ENCODE measurements at places on chromosomes 7 and 10. TPM values are rescaled to one million over a fixed set of nuclear protein-coding genes. Genes with fewer than 3 reads are reported as not detected.

The PIK3AP1 gene
- 23.6 TPM for total RNA-seq

- no peak for DNase-seq
- no peak overlapping the region for H3K27ac ChIP-seq
- no peak overlapping the region for H3K4me3 ChIP-seq
- peaks cover 43% of the 10 kb centered on the region for H3K36me3 ChIP-seq
- no peaks in the 10 kb centered on the region for H3K27me3 ChIP-seq
- H3K4me1 ChIP-seq = no peaks in the 10 kb centered on the region
These were observed 102.6 kb downstream of the DLG5 start for GRCh38 chr10:77823811-77824542.

The PRKCQ gene
- total RNA-seq = 0.42 TPM

The RSPH10B2 gene
- not detected for total RNA-seq

GRCh38 chr7:77696643-77697534 lies 630 bp downstream of the RSBN1L start:
- peak overlapping the region; percentile 86 for H3K4me3 ChIP-seq
- H3K36me3 ChIP-seq = no peaks in the 10 kb centered on the region
- no peak for DNase-seq

- H3K27me3 ChIP-seq = no peaks in the 10 kb centered on the region
- no peak overlapping the region for H3K4me3 ChIP-seq
- H3K36me3 ChIP-seq = peaks cover 13% of the 10 kb centered on the region
These were observed 3.7 kb upstream of the SPACDR start for GRCh38 chr7:100467638-100468373.

DNA sequence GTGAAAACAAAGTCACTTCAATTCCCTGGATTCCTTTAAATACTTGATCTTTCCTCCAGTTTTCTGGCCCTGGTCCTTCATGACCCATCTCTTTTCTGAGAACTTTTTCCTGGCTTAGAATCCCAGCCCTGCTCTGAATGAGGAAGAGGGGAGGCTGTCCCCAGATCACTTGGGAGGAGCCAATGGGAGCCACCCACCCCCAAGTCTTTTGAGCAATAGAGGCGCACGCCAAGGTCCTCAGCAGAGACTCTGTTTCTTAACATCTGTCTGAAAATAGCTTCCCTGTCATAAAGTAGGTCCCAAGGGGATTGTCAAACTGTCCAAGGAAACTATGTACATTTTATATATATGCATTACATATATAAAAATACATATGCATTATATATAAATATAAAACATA lies 126.8 kb downstream of the ADRA2A start:
- H3K27me3 ChIP-seq = no peaks in the 10 kb centered on the region
- no peak overlapping the region for H3K4me3 ChIP-seq
- no peak for DNase-seq
- no peak overlapping the region for H3K27ac ChIP-seq
- H3K36me3 ChIP-seq = no peaks in the 10 kb centered on the region

The NXPH1 gene
- total RNA-seq = not detected

The FGFBP3 gene
- total RNA-seq = 0.81 TPM

DNA sequence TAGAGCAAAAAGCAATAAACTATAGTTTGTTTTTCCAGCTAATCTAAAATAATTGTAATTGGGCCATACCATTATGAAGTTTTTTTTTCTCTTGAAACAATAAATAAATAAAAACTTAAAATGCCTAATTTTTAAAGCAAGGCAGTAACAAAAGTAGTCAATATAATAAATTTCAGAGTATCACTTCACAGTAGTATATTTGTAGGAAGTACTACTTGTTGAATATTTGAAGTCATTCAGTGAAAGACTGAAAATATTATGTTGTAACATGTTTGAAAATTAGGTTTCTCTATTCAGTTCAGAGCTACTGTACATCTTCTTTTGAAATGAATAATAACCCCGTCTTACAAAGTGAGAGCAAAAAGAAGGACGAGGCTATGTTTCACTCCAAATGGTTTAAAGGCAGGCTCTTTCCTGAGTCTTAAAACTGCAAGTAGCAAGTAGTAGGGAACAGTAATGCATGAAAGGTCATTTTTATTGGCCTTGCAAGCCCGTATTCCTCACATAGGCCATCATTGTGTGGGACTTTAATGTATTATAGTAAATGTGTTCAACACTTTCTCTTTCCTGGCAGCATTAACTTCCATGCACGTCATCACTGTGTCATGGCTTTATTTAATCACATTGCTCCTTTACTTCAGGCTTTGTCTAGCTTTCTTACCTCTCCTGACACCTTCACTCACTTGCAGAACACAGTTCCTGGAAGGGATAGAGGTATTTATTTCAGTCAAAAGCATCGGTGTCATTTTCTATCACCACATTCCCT lies 141.4 kb downstream of the VTI1A start:
- no peaks in the 10 kb centered on the region for H3K36me3 ChIP-seq
- no peak overlapping the region for H3K27ac ChIP-seq
- no peak overlapping the region for H3K4me3 ChIP-seq
- H3K4me1 ChIP-seq = peaks cover 22% of the 10 kb centered on the region
- no peak for DNase-seq

GRCh38 chr10:122329416-122329815 lies 45.1 kb upstream of the PLEKHA1 start:
- no peaks in the 10 kb centered on the region for H3K4me1 ChIP-seq
- H3K27me3 ChIP-seq = no peaks in the 10 kb centered on the region
- H3K27ac ChIP-seq = no peak overlapping the region
- no peak for DNase-seq
- no peaks in the 10 kb centered on the region for H3K36me3 ChIP-seq

DNA sequence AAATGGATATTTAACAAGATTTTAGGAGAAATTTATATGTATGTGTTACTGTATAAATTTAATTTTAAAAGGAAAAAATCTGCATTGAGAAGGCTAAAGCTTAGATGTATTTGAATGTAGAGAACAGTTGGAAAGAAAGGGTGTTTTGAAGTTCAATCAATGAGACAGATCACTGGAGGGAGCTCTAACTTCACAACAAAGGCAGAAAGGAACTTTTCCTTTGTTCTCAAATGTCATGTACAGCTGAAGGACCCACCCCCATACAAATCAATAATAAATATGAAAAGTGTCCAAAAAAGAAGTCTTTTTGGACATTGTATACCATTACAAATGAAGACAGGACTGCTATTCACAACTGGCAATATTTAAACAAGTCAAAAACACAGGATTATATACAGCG lies 403.4 kb downstream of the DNAJB9 start:
- peaks cover 4% of the 10 kb centered on the region for H3K4me1 ChIP-seq
- H3K36me3 ChIP-seq = no peaks in the 10 kb centered on the region
- no peak for DNase-seq
- H3K27ac ChIP-seq = no peak overlapping the region

The ABCC2 gene
- total RNA-seq = 1.2 TPM

The BICC1 gene
- total RNA-seq = 28.1 TPM

The ADCY1 gene
- 0.85 TPM for total RNA-seq

GRCh38 chr7:80548840-80549530 lies 37.1 kb upstream of the GNAT3 start:
- H3K36me3 ChIP-seq = no peaks in the 10 kb centered on the region
- H3K27ac ChIP-seq = no peak overlapping the region
- H3K27me3 ChIP-seq = no peaks in the 10 kb centered on the region
- no peak for DNase-seq

DNA sequence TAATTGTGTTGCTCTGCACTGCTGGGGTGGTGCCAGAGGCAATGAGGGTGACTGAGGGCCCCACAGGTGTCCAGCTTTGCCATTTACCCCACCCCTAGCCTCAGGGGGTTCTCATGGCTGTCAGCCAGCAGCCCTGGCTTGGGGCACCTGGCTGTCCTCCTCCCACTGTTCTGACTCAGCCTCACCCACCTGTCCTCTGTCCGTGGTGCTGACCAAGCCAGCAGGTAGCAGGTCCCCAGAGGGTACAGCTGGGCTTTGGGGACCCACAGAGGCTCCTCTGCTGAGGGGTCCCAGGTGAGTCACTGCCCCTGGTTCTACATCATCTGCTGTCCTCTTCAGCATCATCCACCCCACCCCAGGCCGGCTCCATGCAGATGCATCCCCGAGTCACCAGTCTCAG lies 32.2 kb upstream of the ZNF716 start:
- no peak overlapping the region for H3K4me3 ChIP-seq
- H3K4me1 ChIP-seq = no peaks in the 10 kb centered on the region
- DNase-seq = no peak
- no peaks in the 10 kb centered on the region for H3K36me3 ChIP-seq
- no peak overlapping the region for H3K27ac ChIP-seq
- no peaks in the 10 kb centered on the region for H3K27me3 ChIP-seq

- DNase-seq = no peak
- H3K36me3 ChIP-seq = no peaks in the 10 kb centered on the region
- no peaks in the 10 kb centered on the region for H3K27me3 ChIP-seq
- H3K27ac ChIP-seq = no peak overlapping the region
- H3K4me3 ChIP-seq = no peak overlapping the region
- no peaks in the 10 kb centered on the region for H3K4me1 ChIP-seq
These were observed 530.6 kb downstream of the PHTF2 start for GRCh38 chr7:78329001-78329655.

The TEX47 gene
- total RNA-seq = not detected

The GSTO2 gene
- 3.0 TPM for total RNA-seq

DNA sequence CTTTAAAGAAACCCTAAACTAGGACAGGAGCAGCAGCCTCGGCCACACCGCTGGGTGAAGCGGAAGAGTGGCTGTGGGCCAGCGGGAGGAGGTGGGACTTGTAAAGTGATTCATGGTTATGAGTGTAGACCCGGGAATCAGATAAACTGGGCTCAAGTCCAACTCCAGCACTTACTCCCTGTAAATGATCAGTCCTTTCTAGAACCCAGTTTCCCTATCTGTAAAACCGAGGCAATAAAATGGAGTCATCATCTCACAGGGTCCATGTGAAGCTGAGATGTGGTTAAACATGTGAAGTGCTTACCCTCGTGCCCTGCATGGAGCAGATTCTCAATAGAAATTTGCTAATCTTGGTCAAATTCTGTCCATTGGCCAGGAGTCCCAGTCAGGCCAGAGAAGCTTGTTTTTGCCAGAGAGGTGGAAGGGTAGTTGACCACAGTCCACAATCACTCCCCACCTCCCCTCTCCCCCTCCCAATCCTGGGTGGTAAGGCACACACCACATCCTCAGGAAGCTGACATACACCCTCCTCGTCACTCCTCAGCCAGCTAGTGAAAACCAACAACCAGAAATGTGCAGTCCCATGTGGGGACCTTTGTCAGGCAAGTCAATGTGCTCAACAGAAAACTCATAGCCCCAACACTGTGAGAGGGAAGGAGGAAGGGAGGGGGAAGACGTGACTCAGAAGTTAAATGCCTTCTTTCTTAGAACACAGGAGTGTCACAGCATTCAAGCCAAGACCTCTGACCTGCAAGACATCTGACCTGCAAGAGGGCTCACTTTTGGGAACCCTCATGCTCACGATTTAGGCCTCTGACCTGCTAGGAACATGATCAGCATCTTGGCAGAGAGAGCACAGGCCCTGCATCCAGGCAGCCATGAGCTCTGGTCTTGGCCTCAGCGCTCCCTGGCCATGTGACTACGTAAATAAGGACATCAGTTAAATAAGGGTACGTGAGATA lies 145.1 kb downstream of the PLXNA4 start:
- peak overlapping the region; percentile 3 for H3K27ac ChIP-seq
- H3K4me3 ChIP-seq = no peak overlapping the region
- no peaks in the 10 kb centered on the region for H3K36me3 ChIP-seq
- peaks cover 67% of the 10 kb centered on the region for H3K4me1 ChIP-seq
- DNase-seq = no peak

DNA sequence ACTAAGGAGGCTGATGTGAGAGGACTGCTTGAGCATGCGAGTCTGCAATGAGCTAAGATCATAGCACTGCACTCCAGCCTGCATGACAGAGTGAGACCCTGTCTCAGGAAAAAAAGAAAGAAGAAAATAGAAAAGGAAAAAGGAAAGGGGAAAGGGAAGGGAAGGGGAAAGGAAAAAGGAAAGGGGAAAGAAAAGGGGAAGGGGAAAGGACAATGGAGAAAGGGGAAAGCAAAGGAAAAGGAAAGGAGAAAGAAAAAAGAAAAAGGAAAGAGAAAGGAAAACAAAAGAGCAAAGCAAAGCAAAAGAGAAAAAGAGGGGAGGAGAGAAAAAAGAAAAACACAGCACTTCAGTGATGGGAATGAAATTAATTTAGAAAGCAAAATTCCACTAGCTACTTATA lies 179.3 kb downstream of the SRPK2 start:
- no peaks in the 10 kb centered on the region for H3K27me3 ChIP-seq
- H3K36me3 ChIP-seq = no peaks in the 10 kb centered on the region
- no peak overlapping the region for H3K4me3 ChIP-seq
- DNase-seq = no peak
- no peak overlapping the region for H3K27ac ChIP-seq

DNA sequence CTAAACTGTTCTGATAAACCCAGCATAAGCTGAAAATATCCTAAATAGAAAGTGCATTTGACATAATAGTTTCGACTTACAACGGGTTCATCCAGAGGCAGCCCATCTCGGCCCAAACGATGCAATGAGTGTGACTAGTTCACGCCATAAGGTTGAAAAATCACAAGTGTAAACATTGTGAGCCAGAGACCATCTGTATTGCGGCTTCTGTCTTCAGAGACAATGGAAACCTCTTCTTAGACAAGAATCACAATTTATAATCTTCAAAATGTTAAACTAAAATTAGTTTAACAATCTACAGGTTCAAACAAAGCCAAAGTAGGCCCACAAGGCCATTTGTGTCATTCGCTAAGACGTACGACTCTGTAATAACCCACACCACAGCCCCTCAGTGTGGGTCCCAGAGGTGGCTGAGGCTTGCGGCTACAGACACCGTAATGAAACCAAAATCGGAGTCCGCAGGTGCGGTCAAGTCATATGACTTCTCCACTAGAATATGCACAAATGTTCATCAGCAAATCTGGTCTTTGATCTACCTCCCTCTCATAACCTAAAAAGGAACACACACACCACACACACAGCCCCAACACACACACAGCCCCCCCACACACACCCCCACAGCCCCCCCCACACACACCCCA lies 81.8 kb downstream of the DIP2C start:
- H3K4me1 ChIP-seq = peaks cover 3% of the 10 kb centered on the region
- no peak overlapping the region for H3K4me3 ChIP-seq
- no peaks in the 10 kb centered on the region for H3K27me3 ChIP-seq
- no peak overlapping the region for H3K27ac ChIP-seq
- DNase-seq = no peak

- H3K27me3 ChIP-seq = peaks cover 64% of the 10 kb centered on the region
- no peak overlapping the region for H3K4me3 ChIP-seq
- no peaks in the 10 kb centered on the region for H3K36me3 ChIP-seq
- peaks cover 23% of the 10 kb centered on the region for H3K4me1 ChIP-seq
- H3K27ac ChIP-seq = peak overlapping the region; percentile 30
These were observed 3.9 kb downstream of the HMX3 start for GRCh38 chr10:123139521-123140163.

Data from thoracic aorta (tissue), 2 donors.